ENCODE measurements at places on chromosomes 1 and 21.
A peak's percentile ranks its signal among the peaks of the same experiment; 100 is the strongest.

DNA sequence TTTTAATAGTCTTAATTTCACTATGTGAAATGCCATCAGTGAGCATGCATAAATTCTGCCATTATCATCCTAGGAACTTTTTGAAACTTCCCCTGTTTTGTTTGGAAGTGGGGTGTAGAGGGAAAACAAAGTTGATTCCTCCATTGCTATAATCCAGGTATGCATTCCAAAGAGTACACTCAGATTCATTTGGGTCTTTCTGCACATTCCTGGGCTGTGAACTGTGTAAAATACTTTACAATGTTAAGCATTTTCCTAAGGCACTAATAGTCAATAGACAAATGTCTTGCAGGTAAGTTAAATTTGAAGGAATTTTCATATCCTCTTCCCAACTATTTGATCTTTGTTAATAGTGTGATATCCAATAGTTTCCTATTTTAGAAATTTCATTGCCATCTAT, 36.2 kb downstream of the SGIP1 start:
- DNase-seq = no peak

DNA sequence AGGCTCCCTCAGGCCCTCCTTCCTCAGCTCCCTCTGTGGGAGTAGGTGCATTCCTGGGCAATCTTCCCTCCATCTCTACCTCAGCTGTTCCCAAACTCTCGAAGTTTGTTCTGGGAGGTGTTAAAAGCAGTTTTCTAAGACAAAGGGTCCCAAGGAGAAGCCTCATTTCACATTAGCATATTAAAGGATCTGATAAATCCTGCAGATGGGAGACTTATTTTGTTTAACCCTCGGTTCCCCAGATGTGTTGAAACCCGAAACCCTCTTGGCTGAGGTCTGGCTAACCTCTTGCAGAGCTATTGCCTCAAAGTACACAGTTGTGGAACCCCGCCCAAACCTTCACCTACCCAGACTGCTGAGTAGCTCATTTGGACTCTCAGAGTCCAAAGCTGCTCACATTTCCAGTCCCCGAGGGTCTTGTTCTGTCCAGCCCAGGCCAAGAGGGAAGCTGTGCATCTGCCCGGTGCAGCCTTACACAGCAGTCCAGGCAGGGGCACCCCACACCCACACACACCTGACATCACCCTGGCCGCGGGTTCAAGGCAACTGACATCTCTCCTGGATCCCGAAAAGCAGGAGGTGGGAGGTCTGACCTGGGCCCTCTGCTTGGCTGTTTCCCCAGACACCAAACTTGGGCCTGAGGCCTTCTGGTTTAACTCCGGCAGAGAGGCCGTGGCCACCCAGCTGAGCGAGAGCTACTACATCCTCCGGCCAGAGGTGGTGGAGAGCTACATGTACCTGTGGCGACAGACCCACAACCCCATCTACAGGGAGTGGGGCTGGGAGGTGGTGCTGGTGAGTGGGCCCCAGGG, 19.5 kb upstream of the SELENON start:
- no peak for DNase-seq

DNA sequence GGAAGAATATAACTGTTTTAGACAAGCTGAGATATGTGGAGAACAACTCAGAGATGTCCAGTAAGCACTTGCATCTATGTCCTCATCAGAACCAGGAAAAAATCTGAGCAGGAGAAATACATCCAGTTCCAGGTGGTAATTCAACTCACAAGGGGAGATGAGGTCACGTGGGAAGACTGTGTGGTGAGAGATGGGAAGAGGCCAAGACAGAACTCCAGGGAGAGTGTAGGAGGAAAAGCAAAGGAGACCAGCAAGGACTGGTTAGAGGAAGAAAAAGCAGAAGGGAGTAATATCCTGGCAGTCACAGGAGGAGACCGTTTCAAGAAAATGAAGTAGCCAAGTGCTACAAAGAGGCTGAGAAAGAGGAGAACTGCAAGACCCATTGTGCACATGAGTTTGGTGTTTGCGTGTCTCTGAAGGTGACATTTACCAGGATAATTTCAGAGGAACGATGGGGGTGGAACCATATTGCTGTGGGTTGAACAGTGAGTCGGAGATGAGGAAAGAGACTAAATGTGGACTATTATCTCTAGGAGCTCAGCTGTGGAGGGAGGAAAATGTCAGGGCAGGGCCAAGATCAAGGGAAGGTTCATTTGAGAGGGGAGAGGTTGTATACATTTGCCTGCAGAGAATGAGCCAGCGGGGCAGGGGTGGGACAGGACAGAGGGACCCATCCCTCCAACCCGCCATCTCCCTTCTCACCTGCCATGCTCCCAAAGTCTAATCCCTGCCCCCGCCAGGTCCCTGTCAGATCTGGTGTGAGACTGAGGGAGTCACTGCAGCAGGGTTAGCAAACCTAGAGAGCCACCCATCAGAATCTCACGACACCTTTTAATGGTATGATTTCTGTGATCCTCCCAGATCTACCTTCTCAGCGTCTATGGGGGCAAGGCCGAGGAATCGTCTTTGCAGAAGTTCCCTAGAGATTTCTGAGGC, 24.9 kb downstream of the SUSD4 start:
- no peak for DNase-seq

DNA sequence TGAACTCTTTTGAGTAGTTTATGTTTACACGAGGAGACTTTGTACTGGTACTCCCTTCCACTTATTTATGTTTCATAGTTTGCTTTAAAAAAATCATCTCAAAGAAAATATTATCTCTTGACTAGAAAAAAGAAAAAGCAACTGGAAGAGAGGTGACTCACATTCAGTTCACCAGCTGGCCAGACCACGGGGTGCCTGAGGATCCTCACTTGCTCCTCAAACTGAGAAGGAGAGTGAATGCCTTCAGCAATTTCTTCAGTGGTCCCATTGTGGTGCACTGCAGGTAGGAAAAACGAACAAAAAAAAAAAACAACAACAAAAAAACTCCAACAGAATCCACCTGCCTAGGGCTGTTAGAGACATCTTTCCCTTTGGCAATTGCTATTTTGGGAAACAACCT, 102.9 kb downstream of the PTPRC start:
- no peak for DNase-seq

DNA sequence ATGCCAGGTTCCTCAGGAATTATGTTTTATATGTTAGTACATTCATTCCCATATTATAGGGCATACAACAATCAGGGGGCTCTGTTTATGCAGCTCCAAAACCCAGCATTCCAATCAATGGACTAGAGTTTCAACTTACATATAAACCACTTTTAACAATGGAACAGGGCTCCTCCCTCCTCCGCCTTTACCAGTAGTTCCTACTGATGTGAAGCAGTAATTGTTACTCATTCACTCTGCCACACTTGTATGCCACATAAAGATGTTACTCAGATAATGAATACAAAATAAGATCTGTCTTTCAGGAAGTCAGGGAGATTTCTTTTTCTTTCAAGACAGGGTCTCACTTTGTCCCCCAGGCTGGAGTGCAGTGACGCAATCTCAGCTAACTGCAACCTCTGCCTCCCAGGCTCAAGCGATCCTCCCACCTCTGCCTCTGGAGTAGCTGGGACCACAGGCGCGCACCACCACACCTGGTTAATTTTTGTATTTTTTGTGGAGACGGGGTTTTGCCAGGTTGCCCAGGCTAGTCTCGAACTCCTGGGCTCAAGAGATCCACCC, 17.1 kb downstream of the ZNF281 start:
- no peak for DNase-seq

DNA sequence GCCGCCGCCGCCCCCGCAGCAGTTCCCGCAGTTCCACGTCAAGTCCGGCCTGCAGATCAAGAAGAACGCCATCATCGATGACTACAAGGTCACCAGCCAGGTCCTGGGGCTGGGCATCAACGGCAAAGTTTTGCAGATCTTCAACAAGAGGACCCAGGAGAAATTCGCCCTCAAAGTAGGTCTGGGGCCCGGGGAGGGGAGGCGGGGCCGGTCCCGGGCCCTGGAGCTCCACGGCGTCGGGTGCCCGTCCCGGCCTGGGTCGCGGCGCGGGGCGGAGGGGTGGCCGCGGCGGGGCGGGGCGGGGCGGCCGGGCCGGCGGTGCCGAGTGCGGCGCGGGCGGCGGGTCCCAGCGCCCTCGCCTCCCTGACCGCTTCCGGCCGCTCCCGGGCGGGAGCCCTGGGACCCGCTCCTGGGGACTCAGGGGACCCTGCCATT, 646 bp downstream of the MAPKAPK2 start:
- peak; percentile 49 for DNase-seq

Data from activated naive CD4-positive, alpha-beta T cell treated with anti-CD3 and anti-CD28 coated beads, Interleukin-2, amount 50 U/mL, for 16 hours (primary cell).